Central memory CD4-positive, alpha-beta T cell (primary cell): ENCODE measurements at places on chromosomes 7 and 10.

GRCh38 chr10:130337305-130337640 lies 201.1 kb downstream of the GLRX3 start:
- DNase-seq = no peak

DNA sequence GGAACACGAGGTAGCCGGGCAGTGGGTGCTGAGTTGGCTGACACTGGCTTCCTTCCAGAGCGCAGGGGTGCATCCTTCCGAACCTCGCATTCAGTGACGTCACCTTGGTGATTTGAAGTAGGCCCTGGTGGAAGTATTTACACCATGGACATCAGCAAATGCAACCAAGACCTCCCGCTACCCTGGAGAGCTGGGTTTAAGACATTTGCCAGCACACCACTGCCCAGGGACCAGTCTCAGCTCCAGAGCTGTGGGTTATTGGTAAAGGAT lies 106.4 kb upstream of the GPR26 start:
- DNase-seq = no peak

- DNase-seq = no peak
These were observed 208.7 kb upstream of the PHYHIPL start for GRCh38 chr10:58967551-58968388.

GRCh38 chr10:12350167-12350872 lies 973 bp downstream of the CAMK1D start:
- DNase-seq = peak; percentile 64

DNA sequence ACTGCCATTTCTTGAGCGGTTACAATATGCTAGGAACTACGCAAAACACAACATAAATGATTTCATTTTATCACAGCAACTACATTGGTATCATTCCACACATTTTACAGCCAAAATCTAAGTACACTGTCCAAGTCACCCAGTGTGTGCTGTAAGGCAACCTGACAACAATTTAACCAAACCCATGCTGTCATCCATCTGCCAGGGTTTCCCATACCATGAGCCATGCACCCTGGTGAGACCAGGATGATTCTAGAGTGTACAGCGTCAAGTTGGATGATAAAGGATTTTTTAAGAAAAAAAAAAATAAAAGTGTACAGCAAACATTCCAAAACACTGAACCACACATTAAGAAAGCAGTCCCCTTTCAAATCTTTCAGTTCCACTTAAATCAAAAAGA lies 52.9 kb downstream of the PIK3AP1 start:
- no peak for DNase-seq

GRCh38 chr10:97468162-97468561 lies 22.2 kb downstream of the ZDHHC16 start:
- DNase-seq = no peak

GRCh38 chr7:107505997-107506673 lies 36.3 kb downstream of the GPR22 start:
- DNase-seq = no peak

DNA sequence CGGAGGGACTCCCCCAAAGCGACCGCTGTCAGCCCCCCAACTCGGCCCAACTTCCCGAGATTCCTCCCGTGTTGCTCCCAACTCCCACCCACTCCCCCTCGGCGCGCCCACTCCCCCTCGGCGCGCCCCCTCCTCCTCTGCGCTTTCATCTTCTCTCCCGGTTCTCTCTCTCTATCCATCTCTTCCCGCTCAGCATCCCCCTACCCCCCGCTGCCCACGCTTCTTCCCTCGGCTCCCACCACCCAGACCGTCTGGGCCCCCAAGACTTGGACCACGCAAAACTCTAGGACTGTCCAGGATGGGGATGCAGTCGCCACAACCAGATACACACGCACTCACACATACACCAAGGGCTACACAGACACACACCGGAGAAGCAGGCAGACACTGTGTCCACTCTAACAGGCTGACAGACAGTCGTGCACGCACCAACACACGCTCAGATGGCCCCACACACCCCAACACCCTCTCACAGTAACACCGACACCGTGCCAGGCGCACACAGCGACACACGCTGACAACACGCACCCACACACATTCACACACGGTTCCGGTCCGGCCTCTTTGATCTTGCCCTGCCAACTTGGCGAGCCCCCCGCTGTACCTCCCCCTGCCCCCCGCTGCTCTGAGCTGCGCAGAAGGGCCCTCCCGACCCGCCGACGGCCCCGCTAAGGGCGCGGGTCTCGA lies 1.1 kb downstream of the GRID1 start:
- no peak for DNase-seq

- DNase-seq = no peak
These were observed 40.7 kb downstream of the ANK3 start for GRCh38 chr10:60348982-60349381.

GRCh38 chr7:26159243-26159642 lies 7.2 kb downstream of the NFE2L3 start:
- no peak for DNase-seq

DNA sequence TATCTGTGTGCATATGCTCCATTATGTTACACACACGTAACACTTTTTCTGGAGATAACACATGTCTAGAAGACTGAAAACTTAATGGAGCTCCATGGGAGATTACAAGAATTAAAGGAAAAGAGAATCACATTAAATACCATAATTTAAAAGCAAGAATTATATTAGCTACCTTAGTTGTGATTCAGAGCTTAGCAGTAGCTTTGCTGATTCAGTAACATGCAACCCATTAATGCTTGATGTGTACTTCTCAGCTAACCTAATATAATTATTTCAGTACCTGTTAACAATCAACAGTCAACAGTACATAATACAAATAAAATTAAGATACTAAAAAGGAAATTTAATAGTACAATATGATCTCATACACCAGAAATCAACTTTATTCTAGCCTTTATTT lies 73.8 kb upstream of the GPR22 start:
- DNase-seq = no peak
